Upper lobe of left lung (tissue), 6 donors: ENCODE measurements at places on chromosomes 1 and 21. TPM values are rescaled to one million over a fixed set of nuclear protein-coding genes. Genes with fewer than 3 reads are reported as not detected.

The LINGO4 gene
- 0.34 TPM for total RNA-seq

- H3K4me3 ChIP-seq, result no peak overlapping the region
- H3K36me3 ChIP-seq, result no peaks in the 10 kb centered on the region
- H3K27me3 ChIP-seq, result no peaks in the 10 kb centered on the region
- no peaks in the 10 kb centered on the region for H3K4me1 ChIP-seq
- no peak overlapping the region for H3K27ac ChIP-seq
- no peak for DNase-seq
These were observed 560.2 kb upstream of the ZRANB2 start for GRCh38 chr1:71640998-71641397.

DNA sequence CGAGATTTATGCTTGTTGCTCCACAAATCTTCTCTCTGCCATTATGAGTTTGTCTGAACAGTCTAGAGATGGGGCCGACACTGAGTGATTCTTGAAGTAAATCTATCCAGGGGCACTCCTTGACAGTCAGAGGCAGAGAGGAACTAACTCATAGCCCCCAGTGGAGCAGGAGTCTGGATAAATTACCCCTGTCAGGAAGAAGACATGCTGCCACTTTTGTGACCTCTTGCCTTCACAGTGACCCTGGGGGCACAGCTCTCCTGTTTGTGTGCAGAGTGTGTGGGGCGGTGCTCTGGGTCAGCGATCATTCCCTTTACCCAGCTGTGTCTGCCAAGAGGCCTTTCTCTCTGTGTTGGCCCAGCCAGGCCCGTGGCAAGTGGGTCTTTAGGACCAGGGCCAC, 29.5 kb downstream of the PEX14 start:
- H3K27me3 ChIP-seq, result no peaks in the 10 kb centered on the region
- H3K36me3 ChIP-seq, result no peaks in the 10 kb centered on the region
- no peak overlapping the region for H3K4me3 ChIP-seq

GRCh38 chr21:44789880-44790279, 11.7 kb downstream of the UBE2G2 start:
- no peak for DNase-seq
- H3K27me3 ChIP-seq, result no peaks in the 10 kb centered on the region
- no peak overlapping the region for H3K27ac ChIP-seq
- H3K36me3 ChIP-seq, result peaks cover 14% of the 10 kb centered on the region
- no peak overlapping the region for H3K4me3 ChIP-seq

DNA sequence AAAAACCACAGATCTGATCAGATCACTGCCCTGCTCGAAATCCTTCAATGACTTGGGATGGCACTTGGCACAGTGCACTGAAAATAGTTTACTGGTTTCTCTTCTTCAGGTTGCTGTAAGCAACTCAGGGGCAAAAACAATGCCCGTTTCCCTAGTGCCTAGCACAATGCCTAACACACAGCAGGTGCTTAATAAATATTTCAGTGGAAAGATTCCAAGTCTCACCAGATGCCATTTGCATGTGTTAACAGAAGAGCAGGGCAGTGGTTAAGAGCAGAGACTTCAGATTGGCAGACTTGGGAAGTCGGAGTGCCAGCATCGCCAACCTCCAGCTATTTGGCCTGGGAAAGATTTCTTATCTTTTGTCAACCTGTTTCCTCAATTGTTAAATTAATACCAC, 10.9 kb upstream of the METTL25B start:
- peaks cover 27% of the 10 kb centered on the region for H3K36me3 ChIP-seq
- DNase-seq, result no peak
- no peak overlapping the region for H3K4me3 ChIP-seq
- no peak overlapping the region for H3K27ac ChIP-seq

The EBNA1BP2 gene
- total RNA-seq, result 48.3 TPM

DNA sequence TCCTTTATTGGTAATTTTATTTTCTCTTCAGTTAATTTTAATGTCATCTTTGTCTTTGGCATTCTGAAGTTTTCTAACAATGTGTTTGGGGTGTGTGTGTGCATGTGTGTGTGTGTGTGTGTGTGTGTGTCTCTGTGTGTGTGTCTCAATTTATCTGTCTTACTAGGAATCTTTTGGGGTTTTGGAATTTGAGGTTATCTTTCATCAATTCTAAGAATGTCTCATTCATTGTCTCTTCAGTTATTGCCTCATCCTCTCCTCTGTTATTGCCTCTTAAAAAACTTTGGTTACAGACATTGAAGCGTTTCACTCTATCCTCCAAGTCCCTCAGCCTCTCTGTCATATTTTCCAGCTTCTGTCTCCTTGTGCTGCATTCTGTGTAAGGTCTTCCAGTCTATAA, 18.1 kb upstream of the SAMD13 start:
- H3K27me3 ChIP-seq, result no peaks in the 10 kb centered on the region
- no peak overlapping the region for H3K4me3 ChIP-seq
- DNase-seq, result no peak
- H3K36me3 ChIP-seq, result no peaks in the 10 kb centered on the region
- no peaks in the 10 kb centered on the region for H3K4me1 ChIP-seq

The TBX15 gene
- 0.13 TPM for total RNA-seq
